ENCODE measurements at places on chromosomes 3 and 15.
A peak's percentile ranks its signal among the peaks of the same experiment; 100 is the strongest.

GRCh38 chr3:99286266-99286845 is 352.0 kb upstream of the COL8A1 start:
- DNase-seq, result no peak
- no peaks in the 10 kb centered on the region for H3K4me1 ChIP-seq
- H3K36me3 ChIP-seq, result no peaks in the 10 kb centered on the region
- H3K27me3 ChIP-seq, result no peaks in the 10 kb centered on the region

DNA sequence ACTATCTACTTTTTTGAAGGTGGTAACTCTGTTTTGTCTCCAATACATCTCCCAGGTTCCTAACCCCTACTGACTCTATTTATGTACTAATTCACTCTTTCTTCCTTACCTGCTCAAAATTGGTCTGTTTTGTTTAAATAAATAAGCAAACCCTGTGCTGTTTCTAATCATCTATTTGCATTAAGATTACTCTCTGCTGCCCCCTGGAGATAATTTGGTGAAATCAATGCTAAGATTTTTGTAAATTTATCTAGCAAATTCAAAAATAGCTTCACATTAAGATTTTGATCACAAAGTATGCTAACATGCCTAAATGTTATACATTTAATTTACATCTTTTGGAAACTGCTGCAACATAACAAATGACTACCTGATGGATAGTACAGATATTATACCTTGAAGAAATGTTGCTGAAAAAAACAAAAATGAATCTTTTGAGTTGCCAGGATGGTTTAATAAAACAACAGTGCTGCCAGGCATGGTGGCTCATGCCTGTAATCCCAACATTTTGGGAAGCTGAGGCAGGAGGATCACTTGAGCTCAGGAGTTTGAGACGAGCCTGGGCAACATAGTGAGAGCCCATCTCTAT is 4.4 kb upstream of the CD200R1 start:
- no peaks in the 10 kb centered on the region for H3K4me1 ChIP-seq
- no peaks in the 10 kb centered on the region for H3K36me3 ChIP-seq
- H3K27ac ChIP-seq, result no peak overlapping the region
- H3K4me3 ChIP-seq, result no peak overlapping the region
- H3K27me3 ChIP-seq, result no peaks in the 10 kb centered on the region

GRCh38 chr3:102796804-102797203 is 362.0 kb downstream of the ZPLD1 start:
- no peak overlapping the region for H3K4me3 ChIP-seq
- H3K36me3 ChIP-seq, result no peaks in the 10 kb centered on the region
- no peak overlapping the region for H3K27ac ChIP-seq
- no peak for DNase-seq
- no peaks in the 10 kb centered on the region for H3K27me3 ChIP-seq

- H3K36me3 ChIP-seq, result no peaks in the 10 kb centered on the region
- no peaks in the 10 kb centered on the region for H3K27me3 ChIP-seq
- no peak for DNase-seq
- H3K27ac ChIP-seq, result no peak overlapping the region
Observed at GRCh38 chr3:177777699-177778098, 580.4 kb upstream of the TBL1XR1 start.

- no peaks in the 10 kb centered on the region for H3K36me3 ChIP-seq
- H3K4me3 ChIP-seq, result no peak overlapping the region
- H3K4me1 ChIP-seq, result peaks cover 6% of the 10 kb centered on the region
Observed at GRCh38 chr15:51759557-51760070, 8.2 kb downstream of the TMOD2 start.

DNA sequence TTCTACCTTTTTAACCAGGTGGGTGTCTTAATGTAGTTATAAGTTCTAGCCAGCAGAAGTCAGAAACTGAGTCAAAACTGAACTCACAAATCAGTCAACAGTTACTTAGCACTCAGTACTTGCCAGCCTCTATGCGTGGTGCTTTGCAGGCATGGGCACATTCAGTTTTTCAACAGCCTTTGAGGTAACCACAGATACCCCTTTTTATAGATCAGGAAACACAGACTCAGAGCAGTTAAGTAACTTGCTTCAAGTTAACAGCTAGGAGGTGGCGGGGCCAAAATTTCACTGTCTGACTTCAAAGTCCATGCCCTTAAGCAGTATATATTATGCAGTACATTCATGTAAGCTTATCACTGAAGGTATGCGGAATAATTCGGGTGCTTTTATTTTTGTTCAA is 139.4 kb downstream of the FHIT start:
- DNase-seq, result no peak
- no peak overlapping the region for H3K4me3 ChIP-seq
- H3K4me1 ChIP-seq, result peaks cover 3% of the 10 kb centered on the region
- H3K27ac ChIP-seq, result no peak overlapping the region
- H3K27me3 ChIP-seq, result no peaks in the 10 kb centered on the region

DNA sequence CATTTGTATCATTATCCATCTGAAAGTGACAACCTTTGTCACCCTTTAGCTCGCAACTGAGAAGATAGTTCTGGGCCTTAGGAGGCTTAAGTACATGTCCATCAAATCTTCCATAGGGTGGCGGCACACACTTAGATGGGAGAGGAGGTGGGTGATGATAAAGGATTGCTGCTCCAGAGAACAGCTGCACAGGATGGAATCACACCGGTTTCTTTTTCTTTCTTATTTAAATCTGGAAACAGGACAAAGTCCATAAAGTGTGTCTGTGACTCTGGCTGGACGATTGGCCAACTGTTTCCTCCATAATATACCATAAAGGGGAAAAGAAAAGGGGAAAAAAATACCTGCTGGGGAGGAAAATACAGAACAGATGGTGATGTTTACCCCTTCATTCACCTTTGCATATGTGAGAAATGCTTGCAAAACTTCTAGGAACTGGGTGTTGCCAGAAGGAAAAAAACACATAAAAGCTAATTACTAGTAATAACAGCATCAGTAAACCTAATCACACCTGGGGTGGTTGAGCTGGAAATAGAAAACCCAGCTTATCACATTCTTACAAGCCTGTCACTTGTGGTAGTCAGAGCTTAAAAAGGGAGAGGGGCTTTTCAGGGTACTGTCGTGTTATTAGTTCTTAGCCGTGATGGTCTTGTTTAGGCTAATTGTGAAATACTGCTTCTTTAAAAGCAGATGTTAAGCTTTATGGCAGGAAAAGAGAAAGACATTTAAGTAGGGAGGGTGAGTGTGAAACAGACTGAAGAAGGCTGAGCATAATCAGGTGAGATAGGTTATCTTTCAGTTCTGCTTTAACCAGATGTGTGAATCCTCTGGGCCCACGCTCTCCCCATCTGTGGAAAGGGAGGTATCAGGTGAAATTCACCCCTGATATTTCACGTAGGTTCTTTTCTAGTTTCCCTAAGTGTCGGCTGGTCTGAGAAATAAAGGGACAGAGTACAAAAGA is 16.7 kb downstream of the C2CD4A start:
- no peaks in the 10 kb centered on the region for H3K27me3 ChIP-seq
- H3K36me3 ChIP-seq, result no peaks in the 10 kb centered on the region
- no peak for DNase-seq
- peaks cover 13% of the 10 kb centered on the region for H3K4me1 ChIP-seq

DNA sequence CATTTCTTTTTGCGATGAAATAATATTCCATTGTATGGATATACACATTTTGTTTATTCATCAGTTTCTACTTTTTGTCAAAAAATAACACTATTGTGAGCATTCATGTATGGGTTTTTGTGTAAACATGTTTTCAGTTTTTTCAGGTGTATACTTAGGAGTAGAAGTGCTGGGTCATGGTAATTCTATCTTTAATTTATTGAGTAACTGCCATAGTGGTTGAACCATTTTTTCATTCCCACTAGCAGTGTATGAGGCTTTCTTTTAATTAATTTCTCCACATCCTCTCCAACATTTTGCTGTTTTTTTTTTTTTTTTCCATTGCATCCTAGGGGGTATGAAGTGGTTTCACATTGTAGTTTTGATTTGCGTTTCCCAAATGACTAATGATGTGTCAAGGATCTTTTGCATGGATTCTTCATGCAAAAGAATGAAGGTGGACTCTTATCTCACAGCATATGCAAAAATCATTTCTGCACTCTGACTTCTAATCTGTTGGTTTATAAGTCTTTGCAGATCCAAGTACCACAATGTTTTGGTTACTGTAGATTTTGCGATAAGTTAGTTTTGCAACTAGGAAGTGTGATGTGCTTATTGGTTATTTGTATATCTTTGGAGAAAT is 12.6 kb downstream of the ATP2C1 start:
- peaks cover 27% of the 10 kb centered on the region for H3K4me1 ChIP-seq
- no peaks in the 10 kb centered on the region for H3K36me3 ChIP-seq
- no peaks in the 10 kb centered on the region for H3K27me3 ChIP-seq
- DNase-seq, result no peak
- no peak overlapping the region for H3K4me3 ChIP-seq
- no peak overlapping the region for H3K27ac ChIP-seq

DNA sequence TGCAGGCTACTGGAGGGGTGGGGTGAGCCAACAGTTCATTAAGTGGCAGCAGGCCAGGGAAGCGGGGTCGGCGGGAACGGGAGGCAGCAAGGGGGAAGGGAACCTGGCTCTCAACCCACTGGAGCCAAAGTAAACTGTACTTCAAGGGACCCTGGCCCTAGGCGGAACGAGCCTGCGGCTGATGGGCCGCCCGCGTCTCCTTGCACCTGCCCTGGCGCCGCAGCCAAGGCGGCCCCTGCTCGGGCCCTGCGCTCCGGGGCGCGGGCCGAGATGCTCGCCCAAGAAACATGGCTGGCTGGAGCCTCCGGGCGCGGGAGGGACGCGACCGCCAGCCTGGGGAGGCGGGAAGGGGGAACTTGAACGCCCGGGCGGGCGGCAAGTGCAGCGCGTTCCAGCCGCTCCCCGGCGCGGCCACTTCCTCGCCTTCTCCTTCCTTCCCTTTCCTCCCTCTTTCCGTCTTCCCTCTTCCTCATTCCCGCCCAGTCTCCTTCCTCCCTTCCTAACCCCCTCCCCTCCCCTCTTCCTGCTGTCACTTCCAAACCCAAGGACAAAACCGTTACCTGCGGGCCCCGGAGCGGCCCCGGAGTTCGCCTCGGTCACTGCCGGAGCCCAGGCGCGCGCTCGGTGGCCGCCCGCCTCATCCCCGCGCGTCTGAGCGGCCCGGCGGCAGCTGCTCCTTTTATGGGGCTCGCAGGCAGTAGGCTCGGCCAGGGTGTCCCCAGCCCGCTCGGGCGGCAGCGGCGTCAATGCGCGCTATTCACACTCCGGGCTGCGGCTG is 489.7 kb downstream of the MAGI1 start:
- H3K27ac ChIP-seq, result no peak overlapping the region
- H3K4me3 ChIP-seq, result peak overlapping the region; percentile 56
- peaks cover 9% of the 10 kb centered on the region for H3K27me3 ChIP-seq
- DNase-seq, result no peak

DNA sequence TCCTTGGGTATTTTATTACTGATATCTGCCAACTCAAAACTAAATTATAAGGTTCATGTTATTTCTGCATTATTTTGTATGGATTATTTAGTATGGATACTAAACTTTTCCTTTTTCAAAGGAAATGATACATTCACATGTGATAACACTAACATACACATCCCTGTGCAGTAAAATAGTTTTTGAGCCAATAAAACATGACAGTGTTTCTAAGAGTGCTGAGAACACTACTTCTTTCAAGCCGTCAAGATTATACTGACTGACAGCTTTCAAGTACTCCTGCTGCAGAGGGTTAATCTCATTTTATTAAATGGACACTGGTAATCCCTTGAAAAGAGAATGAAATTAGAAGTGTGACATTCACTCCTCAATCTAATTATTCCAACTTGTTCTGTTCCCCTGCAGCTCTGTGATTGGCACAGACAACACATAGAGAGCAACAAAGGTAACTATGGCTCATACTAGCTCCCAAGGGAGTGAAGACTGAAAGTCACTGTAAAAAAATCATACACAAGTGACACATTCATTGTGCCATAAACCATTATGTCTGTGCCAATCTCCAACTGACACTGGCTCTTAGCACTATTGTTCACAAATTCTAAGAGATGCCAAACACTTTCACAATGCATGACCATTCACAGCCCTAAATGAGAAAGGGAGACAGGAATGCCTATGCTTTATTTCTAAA is 468.6 kb downstream of the SHQ1 start:
- peaks cover 8% of the 10 kb centered on the region for H3K36me3 ChIP-seq
- H3K27ac ChIP-seq, result peak overlapping the region; percentile 38
- H3K4me1 ChIP-seq, result peaks cover 32% of the 10 kb centered on the region
- no peak for DNase-seq
- H3K27me3 ChIP-seq, result no peaks in the 10 kb centered on the region

GRCh38 chr15:60126200-60126599 is 122.1 kb downstream of the FOXB1 start:
- H3K27me3 ChIP-seq, result no peaks in the 10 kb centered on the region
- no peak overlapping the region for H3K27ac ChIP-seq
- H3K4me3 ChIP-seq, result no peak overlapping the region
- no peaks in the 10 kb centered on the region for H3K36me3 ChIP-seq
- peaks cover 13% of the 10 kb centered on the region for H3K4me1 ChIP-seq

GRCh38 chr3:29582273-29582672 is 301.4 kb downstream of the RBMS3 start:
- DNase-seq, result no peak
- H3K27ac ChIP-seq, result no peak overlapping the region
- no peak overlapping the region for H3K4me3 ChIP-seq
- no peaks in the 10 kb centered on the region for H3K36me3 ChIP-seq
- H3K4me1 ChIP-seq, result no peaks in the 10 kb centered on the region

DNA sequence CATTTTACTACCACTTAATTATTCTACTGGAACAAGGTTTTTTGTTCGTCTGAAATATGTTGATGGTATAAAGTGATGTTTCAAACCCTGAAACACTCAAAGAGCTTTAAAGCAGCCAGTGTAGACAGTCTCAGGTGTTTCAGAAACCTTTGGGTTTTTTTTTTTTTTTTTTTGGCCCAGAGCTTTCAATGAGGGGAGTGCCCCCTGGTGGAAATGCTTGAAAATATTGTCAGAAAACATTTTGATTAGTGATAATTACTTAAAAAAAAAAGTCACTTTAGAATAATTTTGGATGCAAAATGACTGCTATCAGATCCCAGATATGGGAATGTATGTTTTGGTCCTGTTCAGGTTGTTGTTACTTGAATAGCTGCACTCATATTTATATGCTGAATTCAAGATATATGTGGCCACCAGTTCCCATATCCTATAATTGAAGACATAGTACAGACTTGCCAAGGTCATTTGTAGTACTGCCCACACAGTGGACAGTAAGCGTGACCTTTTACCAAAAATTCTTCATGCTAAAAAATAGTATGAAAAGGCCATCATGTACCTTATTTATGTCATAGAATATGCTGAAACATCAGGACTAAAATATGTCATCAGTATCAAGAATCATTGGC is 35.9 kb downstream of the SATB1 start:
- no peak overlapping the region for H3K27ac ChIP-seq
- DNase-seq, result no peak
- no peaks in the 10 kb centered on the region for H3K4me1 ChIP-seq
- no peaks in the 10 kb centered on the region for H3K27me3 ChIP-seq
- peaks cover 12% of the 10 kb centered on the region for H3K36me3 ChIP-seq

- H3K27ac ChIP-seq, result peak overlapping the region; percentile 60
- DNase-seq, result no peak
- no peaks in the 10 kb centered on the region for H3K27me3 ChIP-seq
- H3K4me1 ChIP-seq, result peaks cover 73% of the 10 kb centered on the region
Observed at GRCh38 chr3:52433996-52434479, 10.9 kb downstream of the SEMA3G start.
